ENCODE measurements at places on chromosomes 13 and 19.

GRCh38 chr13:88068316-88068715 lies 397.1 kb downstream of the SLITRK5 start:
- DNase-seq = no peak

- DNase-seq = no peak
Observed at GRCh38 chr13:21673789-21674489, 3.1 kb downstream of the FGF9 start.

DNA sequence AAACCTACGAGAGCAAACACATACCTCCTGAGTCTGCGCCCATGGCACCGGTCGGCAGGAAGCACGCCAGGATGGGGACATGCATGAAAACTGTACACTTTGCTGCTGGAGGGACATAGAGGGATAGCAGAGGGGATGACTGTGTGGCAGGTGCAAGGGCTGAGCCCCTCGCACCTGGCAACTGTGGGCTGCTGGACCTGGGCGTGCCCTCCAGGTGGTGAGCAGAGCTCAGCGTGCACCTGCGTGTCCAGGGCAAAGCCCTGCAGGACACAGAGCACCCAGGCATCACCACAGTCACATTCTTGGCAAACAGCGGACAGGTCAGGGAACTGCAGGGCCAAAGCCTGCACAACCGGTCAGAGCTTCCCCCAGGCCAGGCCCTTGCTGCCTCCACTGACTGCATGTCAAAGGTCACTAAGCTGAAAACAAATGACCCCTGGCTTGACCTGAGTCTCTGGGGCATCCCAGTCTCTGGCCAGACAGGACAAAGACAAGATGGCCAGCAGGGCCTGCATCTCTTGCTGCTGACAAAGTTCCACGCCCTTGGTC lies 9.0 kb upstream of the ISYNA1 start:
- no peak for DNase-seq

- DNase-seq = no peak
Observed at GRCh38 chr13:26968431-26969341, 202.9 kb downstream of the USP12 start.

DNA sequence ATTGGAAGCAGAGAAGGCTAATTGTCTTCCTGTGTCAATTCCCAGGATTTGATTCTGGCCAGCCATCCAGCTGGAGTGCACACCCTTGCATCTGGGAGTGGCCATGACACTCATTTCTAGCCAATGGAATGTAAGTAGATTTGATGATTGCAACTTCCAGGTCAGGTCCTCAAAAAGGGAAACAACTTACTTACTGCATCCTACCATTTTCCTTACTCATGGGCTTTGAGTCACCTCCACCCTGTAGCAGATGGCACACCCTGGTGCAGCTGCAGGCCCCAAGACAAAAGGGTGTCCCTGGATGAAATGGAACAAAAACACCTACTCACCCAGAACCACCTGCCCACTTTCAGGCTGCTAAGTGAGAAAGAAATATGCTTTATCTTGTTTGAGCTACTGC lies 27.3 kb upstream of the MPHOSPH8 start:
- no peak for DNase-seq

DNA sequence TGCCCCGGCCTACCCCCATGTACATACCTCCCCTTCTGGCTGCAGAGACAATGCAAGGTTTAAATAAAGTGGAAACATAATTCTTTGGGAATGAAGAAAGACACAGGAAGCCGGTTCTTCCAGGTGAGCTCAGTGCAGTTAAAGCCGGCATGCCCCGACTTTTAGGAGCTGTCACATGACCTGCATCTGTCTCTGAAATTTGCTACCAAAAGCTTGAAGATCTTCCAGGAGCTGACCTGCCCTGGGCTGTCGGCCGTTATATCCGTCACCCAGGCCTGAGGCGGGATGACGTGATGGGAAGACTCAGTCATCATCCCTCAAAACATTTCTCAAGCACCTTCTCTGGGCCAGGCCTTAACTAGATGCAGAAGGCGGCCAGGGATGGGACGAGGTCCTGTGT lies 10.3 kb downstream of the RAB8A start:
- DNase-seq = no peak

GRCh38 chr13:109840201-109840892 lies 54.0 kb upstream of the IRS2 start:
- no peak for DNase-seq

DNA sequence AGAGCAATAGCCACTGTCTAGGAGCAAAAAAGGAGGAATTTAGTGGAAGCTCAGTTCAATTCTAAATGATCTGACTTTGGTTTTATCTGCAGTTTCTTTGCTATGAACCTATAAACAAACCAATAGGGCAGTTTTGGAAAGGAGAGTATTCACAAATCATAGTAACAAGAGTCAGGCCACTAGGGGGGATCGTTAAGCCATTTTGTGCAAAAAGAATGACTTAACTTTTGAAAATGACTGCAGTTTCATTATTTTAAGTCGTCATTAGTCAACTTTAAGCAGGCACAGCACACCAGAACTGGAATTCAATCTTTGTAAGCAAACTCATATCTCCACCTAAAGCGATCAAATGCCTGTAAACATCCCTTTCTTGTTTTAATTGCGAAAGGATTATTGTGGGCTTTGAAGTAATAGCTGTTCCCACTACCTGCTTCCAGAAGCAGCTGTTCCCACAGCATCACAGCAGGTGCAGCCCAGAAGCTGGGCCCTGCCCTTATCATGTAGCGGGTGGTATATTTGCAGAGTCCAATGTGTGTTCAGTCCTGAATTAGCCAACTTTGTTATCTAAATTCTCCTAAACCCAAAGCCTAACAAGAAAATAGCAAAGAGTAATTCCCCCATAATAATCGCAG lies 51.5 kb downstream of the SOX21 start:
- DNase-seq = no peak

- no peak for DNase-seq
Observed at GRCh38 chr13:67515895-67516294, 285.8 kb upstream of the PCDH9 start.

DNA sequence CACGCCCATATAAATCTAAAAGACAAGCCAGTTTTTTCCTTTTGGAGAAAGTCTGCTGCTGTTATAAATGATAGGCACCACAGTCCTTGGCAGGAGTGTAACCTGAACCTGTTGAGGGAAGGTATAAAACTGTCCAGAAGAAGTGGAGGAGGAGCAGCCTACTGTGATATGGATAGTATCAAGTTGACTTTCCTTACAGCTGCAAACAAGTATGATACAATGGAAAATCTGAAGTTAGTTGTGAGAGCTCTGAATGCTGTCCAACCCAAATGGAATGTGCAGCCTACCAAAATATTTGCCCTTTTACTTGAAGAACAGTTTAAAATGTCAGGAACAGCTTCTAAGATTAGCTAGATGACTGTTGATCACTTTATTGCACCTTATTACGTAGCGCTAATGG lies 399.6 kb downstream of the FGF14 start:
- no peak for DNase-seq

- DNase-seq = no peak
Observed at GRCh38 chr13:27621116-27621365, 651 bp upstream of the POLR1D start.
